Activated naive CD8-positive, alpha-beta T cell treated with anti-CD3 and anti-CD28 coated beads for 36 hours (primary cell): ENCODE measurements at places on chromosomes 16 and 17.
A peak's percentile ranks its signal among the peaks of the same experiment; 100 is the strongest.

GRCh38 chr16:12728469-12728868 lies 75.2 kb downstream of the CPPED1 start:
- H3K27me3 ChIP-seq = no peaks in the 10 kb centered on the region
- H3K4me3 ChIP-seq = no peak overlapping the region
- H3K36me3 ChIP-seq = peaks cover 16% of the 10 kb centered on the region
- no peaks in the 10 kb centered on the region for H3K4me1 ChIP-seq
- H3K27ac ChIP-seq = no peak overlapping the region

GRCh38 chr16:22727285-22728166 lies 86.4 kb upstream of the HS3ST2 start:
- H3K27ac ChIP-seq = no peak overlapping the region
- H3K36me3 ChIP-seq = no peaks in the 10 kb centered on the region
- H3K27me3 ChIP-seq = peaks cover 9% of the 10 kb centered on the region
- no peak for DNase-seq
- H3K4me3 ChIP-seq = no peak overlapping the region

DNA sequence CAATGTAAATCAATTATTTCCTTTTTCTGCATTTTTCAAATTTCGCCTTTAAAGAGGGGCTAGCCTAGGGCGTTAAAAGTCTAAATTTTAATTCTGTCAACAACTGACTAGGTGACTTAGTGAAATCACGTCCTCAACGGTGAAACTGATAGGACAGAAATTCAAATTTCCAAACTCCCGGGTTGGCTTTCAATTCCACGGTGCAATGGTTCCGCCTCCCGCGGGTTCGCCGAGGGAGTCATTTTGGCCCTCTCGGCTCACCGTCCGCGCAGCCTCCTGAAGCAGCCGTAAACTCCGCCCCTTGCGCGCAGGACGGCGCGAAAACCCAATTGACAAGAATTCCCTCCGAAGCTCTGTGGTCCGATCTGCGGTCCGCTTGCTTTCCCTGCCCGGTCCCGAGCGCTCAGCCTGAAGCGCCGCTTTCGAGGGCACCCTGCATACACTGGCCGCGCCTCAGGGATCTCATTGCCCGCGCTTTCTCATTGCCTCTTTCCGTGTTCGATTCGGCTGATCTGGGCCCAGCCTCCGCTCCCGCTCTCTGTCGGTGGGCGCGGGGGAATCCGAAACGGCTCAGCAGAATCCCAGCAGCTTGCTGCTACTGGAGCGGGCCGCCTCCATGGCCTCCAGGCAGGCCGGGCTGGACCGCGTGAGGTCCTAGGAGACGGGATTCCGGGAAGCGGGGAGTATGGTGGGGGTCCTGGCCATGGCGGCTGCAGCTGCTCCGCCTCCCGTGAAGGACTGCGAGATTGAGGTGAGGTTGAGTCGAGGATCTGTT lies at the start of gene ATAD5:
ATAD5 (plus strand) TSS at position 304 of the 775 bp plus-strand sequence; CDS start at position 686, 382 bp downstream.
- H3K36me3 ChIP-seq = peaks cover 23% of the 10 kb centered on the region
- DNase-seq = peak; percentile 90
- H3K4me1 ChIP-seq = peaks cover 19% of the 10 kb centered on the region
- peak within 1 kb of the TSS; percentile 96 for H3K27ac ChIP-seq
- peak within 1 kb of the TSS; percentile 95 for H3K4me3 ChIP-seq

DNA sequence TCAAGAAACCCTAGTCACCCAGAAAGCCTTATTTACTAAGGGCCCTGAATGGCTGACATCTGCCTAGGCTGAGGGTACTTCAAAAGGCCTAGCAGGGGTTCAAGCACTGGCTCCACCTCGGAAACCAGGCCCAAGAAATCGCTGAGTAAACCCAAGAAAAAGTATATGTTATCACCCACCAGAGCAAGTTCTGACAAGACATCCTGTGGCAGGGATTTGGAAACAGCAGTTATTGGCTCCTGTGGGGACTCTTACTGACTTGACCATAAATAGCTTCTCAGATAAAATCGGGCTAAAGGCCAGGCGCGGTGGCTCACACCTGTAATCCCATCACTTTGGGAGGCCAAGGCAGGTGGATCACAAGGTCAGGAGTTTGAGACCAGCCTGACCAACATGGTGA lies 12.2 kb downstream of the ATP6V0D1 start:
- no peak for DNase-seq
- no peaks in the 10 kb centered on the region for H3K36me3 ChIP-seq
- H3K27me3 ChIP-seq = no peaks in the 10 kb centered on the region
- no peak overlapping the region for H3K4me3 ChIP-seq

- peaks cover 21% of the 10 kb centered on the region for H3K27me3 ChIP-seq
- H3K4me3 ChIP-seq = no peak overlapping the region
- H3K4me1 ChIP-seq = no peaks in the 10 kb centered on the region
- DNase-seq = no peak
- H3K27ac ChIP-seq = no peak overlapping the region
These were observed 142.8 kb upstream of the FOXF1 start for GRCh38 chr16:86367291-86368072.

GRCh38 chr17:57142925-57143324 lies 57.9 kb downstream of the AKAP1 start:
- H3K4me1 ChIP-seq = no peaks in the 10 kb centered on the region
- H3K4me3 ChIP-seq = no peak overlapping the region
- DNase-seq = no peak
- no peak overlapping the region for H3K27ac ChIP-seq

DNA sequence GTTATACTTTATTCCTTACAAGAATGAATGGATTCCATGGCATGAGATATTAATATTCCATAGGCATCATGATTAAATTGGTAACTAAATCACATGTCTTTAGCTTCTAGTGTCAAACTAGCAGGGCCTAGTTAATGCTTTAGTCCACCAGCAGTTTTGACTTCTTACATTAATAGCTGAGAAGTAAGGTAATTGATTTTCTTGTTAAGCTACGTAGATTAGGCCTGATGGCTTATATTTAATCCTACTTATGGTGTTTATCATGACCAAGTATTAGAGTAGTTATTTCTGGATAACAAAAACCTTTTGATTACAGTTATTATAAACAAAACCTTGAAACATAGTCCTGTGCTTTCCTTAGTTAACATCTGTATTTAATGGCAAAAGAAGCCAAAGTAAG lies 184.5 kb downstream of the TANC2 start:
- no peak for DNase-seq
- H3K27me3 ChIP-seq = no peaks in the 10 kb centered on the region
- H3K4me3 ChIP-seq = no peak overlapping the region

GRCh38 chr17:15309793-15310192 lies 31.6 kb downstream of the TEKT3 start:
- no peaks in the 10 kb centered on the region for H3K4me1 ChIP-seq
- DNase-seq = no peak
- H3K27ac ChIP-seq = no peak overlapping the region
- no peak overlapping the region for H3K4me3 ChIP-seq

DNA sequence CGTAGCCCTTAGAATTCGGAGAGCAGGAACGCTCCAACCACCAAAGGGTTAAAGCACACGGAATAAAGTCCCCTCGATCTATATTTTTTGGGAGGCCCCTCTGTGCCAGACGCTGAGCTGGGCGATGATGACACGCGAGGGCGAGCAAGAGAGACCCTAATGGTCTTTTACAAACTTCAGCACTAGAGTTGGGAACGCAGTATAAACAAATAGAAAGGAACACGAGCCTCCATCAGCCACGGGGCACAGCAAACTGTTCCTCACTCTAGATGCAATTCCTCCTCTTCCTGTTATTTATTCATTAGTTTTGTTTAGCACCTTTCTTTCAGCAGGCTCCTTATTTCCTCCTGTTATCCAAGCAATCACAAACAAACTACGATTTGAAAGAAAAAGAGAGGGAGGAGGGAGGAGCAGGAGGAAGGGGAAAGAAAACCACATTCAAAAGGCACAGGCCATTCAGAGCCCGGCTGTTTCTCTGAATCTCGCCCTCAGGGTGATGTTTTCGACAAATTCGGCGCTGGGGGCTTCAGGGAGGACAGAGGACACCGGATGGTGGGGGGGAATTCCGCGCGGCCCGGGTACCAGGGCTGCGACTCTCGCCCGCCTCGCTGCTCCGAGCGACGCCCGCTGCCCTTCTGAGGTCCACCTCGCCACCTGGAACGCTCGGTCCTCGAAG lies 1.6 kb downstream of the TOX3 start:
- no peak overlapping the region for H3K27ac ChIP-seq
- DNase-seq = no peak
- H3K27me3 ChIP-seq = peaks cover 61% of the 10 kb centered on the region
- H3K4me3 ChIP-seq = no peak overlapping the region
- H3K36me3 ChIP-seq = no peaks in the 10 kb centered on the region

- H3K27ac ChIP-seq = no peak overlapping the region
- H3K36me3 ChIP-seq = no peaks in the 10 kb centered on the region
- H3K27me3 ChIP-seq = no peaks in the 10 kb centered on the region
- peaks cover 16% of the 10 kb centered on the region for H3K4me1 ChIP-seq
These were observed 11.2 kb upstream of the CEP20 start for GRCh38 chr16:15899538-15900100.

- H3K27me3 ChIP-seq = no peaks in the 10 kb centered on the region
- H3K36me3 ChIP-seq = no peaks in the 10 kb centered on the region
- DNase-seq = no peak
- H3K27ac ChIP-seq = no peak overlapping the region
- no peaks in the 10 kb centered on the region for H3K4me1 ChIP-seq
- H3K4me3 ChIP-seq = no peak overlapping the region
These were observed 25.1 kb downstream of the ABR start for GRCh38 chr17:1154704-1155103.

DNA sequence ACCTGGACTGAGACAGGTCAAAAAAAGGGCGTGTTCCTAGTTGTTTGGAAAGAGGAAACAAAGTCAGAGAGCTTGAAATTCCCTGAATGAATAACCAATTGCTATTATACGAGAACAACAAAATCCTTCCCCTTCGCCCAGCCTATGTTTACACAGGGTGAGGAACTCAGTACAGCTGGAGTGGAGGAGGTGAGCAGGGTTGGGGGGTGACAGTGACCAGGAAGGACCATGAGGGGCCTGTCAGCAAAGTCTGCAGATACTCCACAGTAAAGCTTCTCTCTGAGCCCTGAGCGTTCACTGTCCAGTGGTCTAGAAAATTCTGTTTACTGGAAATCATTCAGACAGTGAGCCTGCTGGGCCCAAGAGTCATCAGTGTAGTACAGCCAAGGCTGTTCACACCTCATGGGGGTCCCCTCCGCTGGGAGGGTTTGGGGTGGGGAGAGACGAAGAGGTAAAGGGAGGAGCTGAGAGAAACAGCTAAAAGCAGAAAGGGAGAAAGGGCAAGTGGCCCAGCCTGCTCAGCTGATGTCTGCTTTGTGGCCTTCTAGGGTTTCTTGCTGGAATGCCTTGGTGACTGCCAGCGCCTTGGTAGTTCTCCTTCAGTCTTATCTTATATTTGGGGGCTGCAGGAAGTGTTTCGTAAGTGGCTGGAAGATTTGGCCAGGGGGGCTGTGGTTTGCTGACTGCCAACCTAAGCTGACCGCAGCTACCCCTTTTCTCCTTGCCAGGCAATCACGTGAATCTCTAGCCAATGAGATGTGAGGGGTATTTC lies 5.7 kb downstream of the DUSP3 start:
- H3K36me3 ChIP-seq = peaks cover 12% of the 10 kb centered on the region
- no peaks in the 10 kb centered on the region for H3K4me1 ChIP-seq
- no peak overlapping the region for H3K4me3 ChIP-seq
- no peak overlapping the region for H3K27ac ChIP-seq
- H3K27me3 ChIP-seq = no peaks in the 10 kb centered on the region

GRCh38 chr16:64132759-64133361 lies 989.0 kb downstream of the CDH11 start:
- no peaks in the 10 kb centered on the region for H3K4me1 ChIP-seq
- H3K36me3 ChIP-seq = no peaks in the 10 kb centered on the region
- no peak for DNase-seq

DNA sequence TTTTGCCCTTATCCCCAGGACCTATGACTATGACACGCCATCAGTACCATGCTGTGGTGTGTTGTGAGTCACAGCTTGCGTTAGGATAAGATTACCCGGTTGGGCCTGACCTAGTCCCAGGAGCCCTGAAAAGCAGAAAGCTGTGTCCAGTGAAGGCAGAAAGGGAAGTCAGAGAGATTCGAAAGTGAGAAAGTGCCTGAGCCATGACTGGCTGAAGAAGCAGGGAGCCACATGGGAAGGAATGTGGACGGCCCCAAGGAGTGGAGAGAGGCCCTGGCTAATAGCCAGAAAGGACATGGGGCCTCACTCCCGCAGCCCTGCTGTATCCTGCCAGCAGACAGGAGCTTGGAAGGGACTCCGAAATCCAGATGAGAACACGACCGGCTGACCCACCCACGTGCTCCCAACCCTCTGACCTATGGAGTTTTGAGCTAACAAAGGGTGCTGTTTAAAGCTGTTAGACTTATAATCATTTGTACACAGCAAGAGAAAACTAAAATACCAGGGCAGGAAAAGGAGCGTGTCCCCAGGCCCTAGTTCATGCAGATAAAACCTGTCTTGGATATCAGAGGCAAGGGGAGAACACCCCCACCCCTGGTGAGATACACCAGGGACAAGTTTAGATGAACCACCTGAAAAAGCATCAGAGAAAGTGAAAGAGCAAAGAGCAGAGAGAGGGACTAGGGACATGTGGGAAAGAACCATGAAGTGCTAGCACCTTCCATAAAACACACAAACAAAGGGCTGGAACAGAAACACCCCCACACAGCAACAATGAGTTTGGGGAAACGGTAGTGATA lies 115.3 kb downstream of the SLC39A11 start:
- peaks cover 19% of the 10 kb centered on the region for H3K4me1 ChIP-seq
- H3K27ac ChIP-seq = no peak overlapping the region
- peaks cover 6% of the 10 kb centered on the region for H3K36me3 ChIP-seq
- H3K4me3 ChIP-seq = no peak overlapping the region
- H3K27me3 ChIP-seq = no peaks in the 10 kb centered on the region

GRCh38 chr17:6140188-6140587 lies 70.0 kb downstream of the WSCD1 start:
- no peak overlapping the region for H3K27ac ChIP-seq
- H3K27me3 ChIP-seq = peaks cover 12% of the 10 kb centered on the region
- no peak overlapping the region for H3K4me3 ChIP-seq
- H3K4me1 ChIP-seq = no peaks in the 10 kb centered on the region

DNA sequence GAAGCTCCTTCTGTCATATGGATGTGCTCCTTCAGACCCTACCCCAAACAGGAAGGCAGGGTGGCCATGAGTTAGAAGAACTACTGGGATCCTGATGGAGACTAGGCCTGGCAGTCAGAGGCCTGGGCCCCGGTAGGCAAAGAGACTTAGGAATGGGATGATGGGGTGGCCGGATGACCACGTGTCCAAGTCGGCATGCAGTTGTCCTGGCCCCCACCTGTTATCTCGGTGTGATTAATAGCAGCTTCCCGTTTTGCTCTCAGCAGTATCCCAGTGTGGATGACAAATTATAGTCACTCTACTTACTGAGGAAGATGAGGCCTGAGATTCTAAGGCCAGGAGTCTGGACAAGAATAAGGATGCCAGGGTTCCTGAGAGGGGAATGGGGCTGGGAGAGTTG lies 1.5 kb downstream of the TNFSF12 start:
- DNase-seq = no peak
- H3K27ac ChIP-seq = peak overlapping the region; percentile 88

DNA sequence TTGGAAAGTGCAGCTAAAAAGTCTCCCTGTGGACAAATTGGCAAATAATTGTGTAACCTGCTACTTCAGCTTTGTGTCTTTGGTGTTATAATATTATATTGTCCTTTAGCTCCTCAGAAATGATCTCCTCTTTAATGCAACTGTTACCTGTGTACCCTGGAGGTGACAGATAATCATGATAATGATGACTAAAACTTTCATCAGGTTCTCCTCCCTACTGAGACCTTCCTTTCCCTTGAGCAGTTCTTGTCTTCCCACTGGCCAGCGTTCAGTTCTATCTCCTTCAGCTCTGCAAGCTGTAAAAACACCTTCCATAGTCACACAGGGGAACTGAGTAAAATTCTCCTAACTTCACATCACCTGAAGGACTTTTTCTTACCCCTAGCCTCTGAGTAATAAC lies 14.7 kb downstream of the KRT12 start:
- H3K27me3 ChIP-seq = peaks cover 8% of the 10 kb centered on the region
- no peak for DNase-seq
- no peak overlapping the region for H3K27ac ChIP-seq
- no peak overlapping the region for H3K4me3 ChIP-seq
- peaks cover 3% of the 10 kb centered on the region for H3K4me1 ChIP-seq
